ENCODE measurements at places on chromosomes 12 and 14. TPM values are rescaled to one million over a fixed set of nuclear protein-coding genes. Genes with fewer than 3 reads are reported as not detected.

FGF6 gene
- not detected for total RNA-seq

GRIN2B gene
- total RNA-seq: 0.25 TPM

ACRBP gene
- total RNA-seq: 1.6 TPM

GLT8D2 gene
- total RNA-seq: 36.5 TPM

KRT85 gene
- not detected for total RNA-seq

CFAP54 gene
- 15.5 TPM for total RNA-seq

CPNE6 gene
- not detected for total RNA-seq

MSI1 gene
- total RNA-seq: 0.95 TPM

DNA sequence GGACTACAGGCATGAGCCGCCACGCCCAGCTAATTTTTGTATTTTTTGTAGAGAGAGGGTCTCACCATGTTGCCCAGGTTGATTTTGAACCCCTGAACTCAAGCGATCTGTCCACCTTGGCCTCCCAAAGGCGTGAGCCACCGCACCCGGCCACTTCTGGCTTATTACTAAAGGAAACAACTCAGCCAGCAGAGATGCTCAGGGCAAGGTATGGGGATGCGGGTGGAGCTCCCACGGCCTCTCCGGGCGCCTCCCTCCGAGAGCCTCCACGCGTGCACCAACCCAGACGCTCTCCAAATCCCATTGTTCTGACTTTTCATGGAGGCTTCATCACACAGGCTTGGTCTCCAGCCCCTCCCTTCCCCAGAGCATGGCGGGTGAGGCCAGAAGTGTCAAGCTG, 6.1 kb upstream of the GPR132 start:
- no peak for DNase-seq

DNA sequence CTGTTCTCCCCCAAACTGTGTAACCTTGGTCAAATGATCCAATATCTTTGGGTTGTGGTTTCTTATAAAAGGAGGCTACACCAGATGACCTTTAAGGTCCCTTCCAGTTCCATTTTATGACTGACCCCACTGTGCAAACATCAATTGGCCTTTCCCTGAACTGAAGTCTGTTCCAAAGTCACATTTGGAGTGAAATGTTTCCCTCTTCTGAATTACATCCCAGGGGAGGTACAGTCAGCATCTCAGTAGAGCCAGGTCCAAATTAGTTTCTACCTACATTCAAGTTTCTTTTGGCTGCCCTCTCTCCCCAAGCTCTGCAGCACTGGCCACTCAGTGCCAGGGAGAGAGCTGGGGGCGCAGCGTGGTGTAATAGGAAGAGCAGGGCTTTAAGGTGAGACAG, 34.4 kb downstream of the LIMA1 start:
- no peak for DNase-seq

DNA sequence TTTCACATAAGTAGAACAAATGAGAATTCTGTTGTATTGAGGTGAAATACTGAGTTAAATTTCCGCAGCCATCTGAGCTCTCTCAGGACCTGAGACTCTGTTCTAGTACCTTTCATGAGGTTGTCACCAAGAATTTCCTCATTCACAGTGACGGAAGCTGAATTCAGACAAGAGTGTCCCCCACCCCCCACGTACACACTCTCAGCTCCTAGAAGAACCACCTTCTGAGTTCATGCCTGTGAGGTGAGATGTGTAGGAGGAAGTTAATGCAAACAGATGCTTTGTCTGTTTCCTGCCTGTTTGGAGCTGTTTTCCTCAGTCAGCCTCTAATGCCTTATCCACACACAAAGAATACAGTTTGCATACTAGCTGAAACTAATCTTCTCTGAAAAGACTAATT, 18.2 kb downstream of the BICDL1 start:
- DNase-seq: peak; percentile 13

DNA sequence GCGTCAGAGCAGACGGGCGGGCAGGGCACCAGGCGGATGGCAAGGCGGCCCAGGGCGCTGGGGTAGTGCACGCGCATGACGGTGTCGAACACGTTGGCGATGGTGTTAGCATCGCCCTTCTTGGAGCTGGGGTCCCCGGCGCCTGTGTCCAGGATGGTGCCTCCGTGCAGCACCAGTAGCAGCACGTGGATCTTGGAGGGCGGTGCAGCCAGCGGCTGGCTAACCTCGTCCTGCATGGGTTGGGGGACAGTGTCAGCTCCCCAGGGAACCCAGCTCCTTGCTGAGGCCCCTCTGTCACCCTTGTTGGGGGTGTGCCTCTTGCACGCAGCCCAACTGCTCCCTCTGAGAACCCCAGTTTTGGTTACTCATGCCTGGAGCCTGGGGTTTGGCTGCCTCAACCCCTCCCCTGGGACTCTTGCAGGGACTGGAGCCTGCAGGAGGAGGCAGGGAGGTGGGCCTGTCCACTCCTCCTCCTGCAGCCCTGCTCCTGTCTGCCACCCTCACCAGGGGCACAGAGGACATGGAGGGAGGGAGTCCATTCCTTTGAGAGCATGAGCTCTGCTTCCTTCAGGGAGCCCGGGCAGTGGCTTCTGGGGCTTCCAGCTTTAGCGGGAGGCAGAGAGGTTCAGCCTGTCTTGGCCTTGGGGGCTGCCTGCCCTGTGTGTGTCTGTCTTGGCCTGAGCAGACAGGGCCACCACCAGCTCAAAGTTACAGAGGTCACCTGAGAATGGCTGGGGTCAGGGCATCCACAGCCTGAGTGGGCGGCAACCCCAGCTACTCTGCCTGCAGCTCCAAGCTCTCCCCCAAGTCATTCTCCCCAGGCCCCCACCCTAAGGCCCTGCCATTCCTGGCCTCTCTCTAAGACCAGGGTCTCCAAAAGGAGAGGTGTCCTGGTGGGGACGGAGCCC, 17.1 kb downstream of the ARL6IP4 start:
- DNase-seq: no peak

DNA sequence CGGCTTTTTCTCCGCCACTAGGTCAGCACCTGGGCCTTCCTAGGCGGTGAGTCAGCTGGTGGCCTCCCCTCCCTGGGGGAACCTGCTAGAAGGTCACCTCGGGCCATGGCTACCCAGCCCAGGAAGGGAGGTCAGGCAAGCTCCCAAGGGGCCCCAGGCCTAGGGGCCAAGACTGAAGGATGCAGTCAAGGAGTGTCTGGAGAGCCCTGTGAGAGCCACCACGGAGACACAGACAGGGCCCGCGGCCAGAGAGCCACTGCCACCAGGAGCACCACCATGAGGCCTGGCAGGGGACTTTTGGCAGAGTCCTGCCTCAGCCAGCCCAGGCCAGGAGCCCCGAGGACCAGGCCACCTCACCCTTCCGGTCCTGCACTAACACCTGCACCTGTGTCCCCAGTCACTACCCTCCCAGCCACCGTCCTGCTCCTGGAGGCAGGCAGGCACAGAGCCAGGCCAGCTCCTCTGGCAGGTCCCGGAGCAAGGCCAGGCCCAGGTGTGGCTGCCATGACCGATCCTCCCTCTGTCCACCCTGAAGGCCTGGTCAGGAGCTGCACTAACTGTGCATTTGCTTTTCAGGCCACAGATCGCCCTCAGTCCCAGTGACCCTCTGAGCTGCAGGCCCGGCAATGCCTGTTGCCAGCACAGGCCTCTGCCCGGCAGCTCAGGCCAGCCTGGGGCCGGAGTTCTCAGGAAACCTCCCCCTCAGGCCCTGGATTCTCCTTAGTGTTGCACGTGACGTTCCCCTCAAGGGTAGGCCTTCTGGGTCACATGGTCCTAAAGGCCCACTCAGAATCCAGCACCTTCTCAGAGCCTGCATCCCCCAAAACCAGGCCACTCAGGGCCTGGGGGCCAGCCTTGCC, 6.9 kb downstream of the PHETA1 start:
- DNase-seq: no peak

- no peak for DNase-seq
Measured at GRCh38 chr12:26100666-26101349, 24.0 kb downstream of the BHLHE41 start.

DNA sequence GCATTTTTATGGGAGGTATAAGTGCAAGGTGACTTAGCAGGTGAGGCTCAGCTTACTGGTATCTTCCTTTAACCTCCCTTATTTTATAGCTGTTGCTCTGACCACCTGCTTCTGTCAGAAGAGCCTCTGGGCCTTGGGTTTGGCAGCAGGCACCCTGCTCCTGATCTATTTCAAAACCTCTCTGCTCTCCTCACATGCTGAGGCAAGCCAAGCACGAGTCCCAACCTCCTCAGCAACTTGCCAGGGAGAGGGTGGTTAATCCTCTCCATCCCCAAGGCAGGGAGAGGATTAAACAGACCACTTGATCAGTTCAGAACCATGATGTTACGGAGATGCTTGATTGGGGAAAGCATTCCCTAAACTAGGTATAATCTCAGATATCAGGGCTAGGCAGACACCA, 5.4 kb downstream of the PLEKHH1 start:
- no peak for DNase-seq

GRCh38 chr14:92464716-92465115, 48.9 kb upstream of the RIN3 start:
- DNase-seq: no peak

GRCh38 chr14:104113631-104114420, 24.6 kb upstream of the KIF26A start:
- DNase-seq: no peak

- no peak for DNase-seq
Measured at GRCh38 chr14:52129721-52130120, 60.9 kb upstream of the NID2 start.

GRCh38 chr14:49950275-49951228, 57.7 kb downstream of the ARF6 start:
- DNase-seq: no peak

GRCh38 chr12:571795-572531, 91.3 kb downstream of the NINJ2 start:
- no peak for DNase-seq

DNA sequence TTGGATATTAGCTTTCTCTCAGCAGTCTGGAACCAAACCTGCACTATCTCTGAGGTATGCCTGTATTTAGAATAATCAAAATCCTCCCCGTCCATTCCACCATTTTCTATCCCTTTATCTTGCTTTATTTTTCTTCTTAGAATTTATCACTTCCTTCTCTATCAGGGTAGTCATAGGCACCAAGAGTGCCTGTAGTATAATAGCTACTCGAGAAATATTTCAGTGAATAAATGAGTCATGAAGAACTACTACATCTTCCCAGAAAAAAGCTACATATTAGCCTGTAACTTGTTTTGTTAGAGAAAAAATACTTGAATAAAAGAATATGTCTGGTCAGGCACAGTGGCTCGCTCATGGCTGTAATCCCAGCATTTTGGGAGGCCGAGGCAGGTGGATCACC, 4.3 kb downstream of the SLC2A14 start:
- no peak for DNase-seq

- no peak for DNase-seq
Measured at GRCh38 chr14:35257809-35258208, 34.4 kb upstream of the PSMA6 start.

GRCh38 chr12:81274637-81275529, 197.0 kb downstream of the ACSS3 start:
- peak; percentile 9 for DNase-seq

DNA sequence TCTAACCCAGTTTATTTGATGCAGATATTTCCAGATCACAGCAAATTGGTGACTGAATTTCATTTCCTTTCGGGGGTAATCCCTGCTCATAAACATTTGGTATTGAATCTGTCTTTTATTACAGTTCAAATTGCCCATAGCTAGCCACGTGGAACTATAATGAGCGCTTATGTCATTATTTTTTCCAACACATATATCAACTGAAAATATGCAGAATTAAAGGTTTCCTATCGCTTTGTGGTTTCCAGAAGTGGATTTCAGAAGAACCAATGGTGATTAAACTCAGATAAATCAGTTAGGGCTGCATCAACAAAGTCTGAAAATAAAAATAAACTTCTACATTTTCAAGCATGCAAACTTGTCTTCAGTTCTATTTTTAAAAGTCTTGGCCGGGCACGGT, 111.9 kb downstream of the PIK3C2G start:
- DNase-seq: no peak

DNA sequence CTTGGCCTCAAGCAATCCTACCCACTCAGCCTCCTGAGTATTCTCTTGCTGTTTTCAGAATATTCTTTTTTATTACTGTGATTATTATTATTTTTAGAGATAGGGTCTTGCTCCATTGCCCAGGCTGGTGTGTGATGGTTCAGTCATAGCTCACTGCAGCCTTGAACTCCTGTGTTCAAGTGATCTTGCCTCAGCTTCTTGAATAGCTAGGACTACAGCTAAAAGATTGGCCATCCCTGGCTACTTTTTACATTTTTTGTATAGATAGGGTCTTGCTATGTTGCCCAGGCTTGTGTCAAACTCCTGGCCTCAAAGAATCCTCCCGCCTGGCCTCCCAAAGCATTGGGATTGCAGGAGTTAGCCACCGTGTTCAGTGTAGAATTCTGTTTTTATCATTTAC, 73.3 kb downstream of the ERC1 start:
- no peak for DNase-seq

DNA sequence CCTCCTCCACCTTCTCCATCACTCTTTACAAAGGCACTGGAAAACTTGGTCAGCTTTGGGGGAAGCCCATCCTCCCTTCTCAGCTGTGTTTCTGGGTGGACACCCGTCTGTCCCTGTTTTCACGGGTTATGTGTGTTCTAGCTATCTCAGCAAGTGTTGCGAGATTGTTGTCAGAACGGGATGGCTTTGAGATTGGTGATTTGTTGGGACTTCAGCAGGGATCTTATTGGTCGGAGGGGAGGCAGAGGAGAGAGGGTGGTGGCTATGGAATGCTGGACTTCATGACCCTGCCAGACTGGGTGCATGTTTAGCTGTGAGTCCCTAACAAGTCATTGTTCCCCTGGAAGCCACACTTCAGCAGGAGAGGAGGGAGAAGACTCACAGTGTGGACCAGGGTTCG, 2.1 kb downstream of the USP5 start:
- DNase-seq: no peak

DNA sequence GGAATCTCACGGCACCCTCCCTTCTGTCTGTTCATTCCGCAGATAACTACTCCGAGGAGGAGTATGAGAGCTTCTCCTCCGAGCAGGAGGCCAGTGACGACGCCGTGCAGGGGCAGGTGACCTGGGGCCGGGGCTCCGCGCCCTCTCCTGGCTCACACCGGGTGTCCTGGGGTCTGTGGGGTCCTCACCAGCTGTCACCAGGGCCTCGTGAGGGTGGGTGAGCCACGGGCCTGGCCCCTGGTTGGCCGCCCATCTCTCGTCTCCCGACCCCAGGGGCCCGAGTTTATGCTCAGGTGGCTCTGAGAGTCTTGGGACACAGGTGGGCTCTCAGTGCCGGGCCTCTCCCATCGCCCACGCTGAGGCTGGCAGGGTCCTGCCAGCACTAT, 30.3 kb upstream of the TEX22 start:
- no peak for DNase-seq

DNA sequence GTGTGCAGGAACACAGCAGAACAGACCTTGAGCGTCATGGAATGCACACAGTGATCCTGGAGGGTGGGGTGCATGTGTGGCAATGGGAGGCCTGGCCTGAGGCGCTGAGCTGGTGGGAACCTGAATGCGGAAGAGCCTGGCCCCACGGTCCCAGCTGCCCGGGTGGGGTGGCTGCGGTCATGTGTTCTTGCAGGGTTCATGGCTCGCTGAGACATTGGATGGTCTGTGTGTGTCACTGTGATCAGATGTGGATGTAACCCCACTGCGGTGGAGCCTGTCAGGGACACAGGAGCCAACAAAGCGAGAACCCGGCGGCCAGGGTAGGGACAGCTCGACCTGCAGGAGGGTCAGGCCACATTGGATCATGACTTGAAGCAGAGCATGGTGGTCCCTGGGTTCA, 23.2 kb downstream of the MTA1 start:
- DNase-seq: no peak

GRCh38 chr12:127485528-127485927, 781.4 kb upstream of the TMEM132C start:
- no peak for DNase-seq

Data from lung (tissue), 17 donors.